Activated naive CD4-positive, alpha-beta T cell treated with anti-CD3 and anti-CD28 coated beads, Interleukin-2, amount 50 U/mL, for 16 hours (primary cell): ENCODE measurements at places on chromosomes 5 and 9.

- no peak for DNase-seq
These were observed 123.5 kb upstream of the CD180 start for GRCh38 chr5:67319935-67320725.

- DNase-seq: no peak
These were observed 64.0 kb upstream of the PTGER4 start for GRCh38 chr5:40615586-40616170.

DNA sequence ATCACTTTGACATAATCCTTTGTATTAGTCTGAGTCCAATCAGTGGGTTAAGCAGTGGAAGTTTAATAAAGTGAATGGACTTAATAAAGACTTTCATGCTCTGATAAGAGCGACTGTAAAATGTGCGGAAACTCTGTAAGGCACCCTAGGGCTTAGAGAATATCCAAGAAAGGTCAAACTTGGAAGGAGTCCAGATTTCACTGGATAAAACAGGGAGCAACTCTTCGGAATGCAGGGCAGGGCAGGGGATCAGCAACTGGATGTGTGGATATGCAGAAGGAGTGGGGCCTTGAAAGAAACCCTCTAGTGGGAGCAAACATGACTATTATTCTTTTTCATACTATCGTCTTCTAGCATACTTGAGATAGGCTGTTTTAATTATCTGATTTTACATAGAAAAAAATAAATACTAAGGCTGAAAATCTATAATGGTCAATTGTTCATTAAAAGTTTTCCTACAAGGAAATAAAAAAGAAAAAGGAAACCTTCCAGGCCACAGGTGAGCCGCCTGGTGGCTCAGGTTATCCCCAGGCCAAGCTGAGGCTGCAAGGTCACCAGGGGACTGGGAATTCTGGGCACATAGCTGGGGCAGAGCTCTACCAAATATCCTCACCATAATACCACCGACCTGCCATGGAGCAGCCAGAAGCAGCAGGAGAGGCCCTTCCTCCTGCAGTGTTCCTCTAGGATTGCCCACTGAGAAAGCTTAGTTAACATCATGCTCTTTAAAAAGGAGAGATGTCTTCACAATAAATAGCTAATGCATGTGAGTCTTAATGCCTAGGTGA, 46.3 kb upstream of the CCDC112 start:
- DNase-seq: no peak

DNA sequence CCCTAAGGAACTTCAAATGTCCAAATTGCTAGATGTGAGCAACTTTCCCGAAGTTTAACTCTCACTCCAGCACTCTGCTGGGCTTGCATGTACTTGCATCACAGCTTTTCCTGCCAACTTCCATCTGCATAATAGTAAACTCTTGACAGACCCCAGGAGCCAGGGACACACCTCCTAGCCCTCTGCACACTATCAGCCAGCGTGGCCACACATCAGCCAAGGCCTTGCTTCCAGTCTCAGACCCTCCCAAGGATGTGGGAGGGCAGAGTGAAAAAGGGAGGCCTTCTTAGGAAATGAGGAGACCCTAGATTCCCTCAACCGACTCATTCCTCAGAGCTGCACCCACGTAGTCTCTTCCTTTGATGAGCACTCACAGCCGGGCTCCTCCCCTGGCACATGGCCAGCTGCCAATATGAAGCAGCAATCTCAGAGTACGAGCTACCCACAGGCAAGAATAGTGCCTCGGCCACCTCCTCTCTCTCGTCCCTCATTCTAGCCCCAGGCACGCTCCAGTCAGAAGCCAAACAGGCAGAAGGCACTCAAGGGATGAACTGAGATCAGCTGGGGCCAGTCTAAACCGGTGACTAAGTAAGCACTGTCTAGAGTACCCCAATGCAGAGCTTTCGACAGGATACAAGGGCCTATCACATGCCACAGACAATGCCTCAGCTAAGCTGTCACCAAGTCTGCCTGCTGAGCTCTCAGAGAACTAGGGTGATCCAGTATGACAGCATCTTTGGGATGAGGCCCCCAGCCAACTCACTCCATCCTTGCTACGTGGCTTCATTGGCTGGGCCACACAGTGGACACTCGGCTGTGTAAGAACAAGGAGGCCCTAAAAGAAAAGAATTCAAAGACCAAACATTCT, 2.3 kb downstream of the P4HA2 start:
- DNase-seq: peak; percentile 30

DNA sequence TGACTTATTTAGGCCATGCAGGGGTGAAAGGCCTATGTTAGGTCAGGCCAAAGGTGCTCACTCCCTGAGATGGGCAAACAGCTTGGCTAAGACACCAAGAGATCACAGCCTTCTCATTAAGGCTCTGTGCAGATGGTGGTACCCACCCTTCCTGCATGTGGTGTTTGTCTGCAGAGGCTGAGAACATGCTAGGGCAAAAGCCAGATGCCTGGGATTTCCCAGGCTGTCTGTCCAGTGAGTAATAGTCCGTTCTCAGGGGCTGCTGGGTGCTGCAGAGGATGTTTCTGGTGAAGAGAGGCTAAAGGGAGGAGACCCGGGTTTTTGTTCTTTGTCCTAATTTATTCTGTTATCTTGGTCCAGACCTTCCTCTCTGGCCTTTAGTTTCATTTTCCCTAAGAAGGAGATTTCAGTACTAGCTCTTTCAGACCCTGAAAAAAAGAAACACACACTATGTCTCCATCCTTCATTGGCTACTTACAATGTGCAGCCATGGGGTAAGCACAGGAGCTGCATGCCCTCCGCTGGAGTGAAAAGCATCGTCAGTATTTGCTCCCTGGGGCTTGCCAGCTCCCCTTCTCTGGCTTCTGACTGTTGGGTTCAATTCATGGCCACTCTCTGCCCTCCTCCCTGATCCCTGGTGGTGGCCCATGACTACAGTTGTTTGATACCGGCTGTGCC, 23.4 kb upstream of the GLRA1 start:
- DNase-seq: no peak

DNA sequence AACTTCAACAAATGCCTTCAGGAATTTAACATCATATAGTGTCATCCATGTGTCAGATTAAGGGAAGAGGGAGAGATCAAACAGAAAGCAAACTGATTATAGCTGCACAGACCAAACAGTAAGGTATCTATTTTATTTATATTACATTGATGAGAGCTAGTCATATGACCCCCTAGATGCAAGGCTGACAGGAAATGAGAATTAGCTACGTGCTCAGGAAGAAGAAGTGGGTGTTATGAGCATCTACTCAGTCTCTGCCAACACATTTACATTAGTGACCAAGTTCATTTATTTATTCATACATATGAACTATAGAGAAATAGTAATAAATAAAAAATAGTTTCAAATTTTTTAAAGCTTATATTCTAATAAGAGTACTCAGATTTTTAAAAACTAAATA, 787.3 kb downstream of the KCTD16 start:
- DNase-seq: no peak

DNA sequence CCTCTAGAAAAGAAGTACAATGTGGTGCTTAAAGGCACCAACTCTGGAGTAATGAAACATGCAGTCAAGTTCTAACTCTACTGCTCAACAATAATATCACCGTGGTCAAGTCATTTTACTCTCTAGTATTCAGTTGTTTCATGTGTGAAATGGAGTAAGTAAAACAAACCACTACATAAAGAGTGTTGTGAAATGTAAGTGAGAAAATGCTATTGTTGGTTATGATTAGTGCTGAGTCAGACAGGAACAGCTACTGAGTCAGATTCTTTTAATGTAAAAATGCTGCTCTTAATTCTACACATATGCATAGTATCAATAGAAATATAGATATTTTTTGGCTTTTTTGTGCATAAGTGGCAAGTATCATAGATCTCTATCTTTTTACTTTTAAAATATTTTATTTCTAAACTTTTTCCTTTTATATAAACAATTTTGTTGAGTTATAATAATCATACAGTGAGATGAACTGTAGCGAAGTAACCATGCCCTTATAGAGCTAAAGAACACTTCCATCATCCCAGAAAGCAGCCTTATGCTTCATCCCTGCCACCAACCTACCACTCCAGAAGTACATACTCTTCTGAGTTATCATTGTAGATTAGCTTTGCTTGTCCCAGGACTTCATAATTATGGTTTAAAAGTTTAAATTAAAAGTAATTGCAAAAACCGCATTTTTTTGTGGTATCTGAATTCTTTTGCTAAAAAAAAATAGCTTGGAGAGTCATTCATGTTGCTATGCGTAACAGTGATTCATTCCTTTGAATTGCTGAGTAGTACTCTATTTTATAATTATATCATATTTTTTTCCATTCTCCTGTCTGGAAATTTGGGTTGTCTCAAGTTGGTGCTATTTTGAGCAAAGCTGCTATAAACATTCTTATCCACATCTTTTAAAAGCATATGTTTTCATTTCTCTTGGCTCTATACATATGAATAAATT, 548.2 kb upstream of the CLINT1 start:
- DNase-seq: no peak
